T-helper 17 cell (primary cell): ENCODE measurements at places on chromosomes 4 and X. TPM values are rescaled to one million over a fixed set of nuclear protein-coding genes. Genes with fewer than 3 reads are reported as not detected.

GRCh38 chrX:100830547-100830946 lies 10.4 kb downstream of the CSTF2 start:
- no peak for DNase-seq

CT45A2 gene
- total RNA-seq = not detected

DNA sequence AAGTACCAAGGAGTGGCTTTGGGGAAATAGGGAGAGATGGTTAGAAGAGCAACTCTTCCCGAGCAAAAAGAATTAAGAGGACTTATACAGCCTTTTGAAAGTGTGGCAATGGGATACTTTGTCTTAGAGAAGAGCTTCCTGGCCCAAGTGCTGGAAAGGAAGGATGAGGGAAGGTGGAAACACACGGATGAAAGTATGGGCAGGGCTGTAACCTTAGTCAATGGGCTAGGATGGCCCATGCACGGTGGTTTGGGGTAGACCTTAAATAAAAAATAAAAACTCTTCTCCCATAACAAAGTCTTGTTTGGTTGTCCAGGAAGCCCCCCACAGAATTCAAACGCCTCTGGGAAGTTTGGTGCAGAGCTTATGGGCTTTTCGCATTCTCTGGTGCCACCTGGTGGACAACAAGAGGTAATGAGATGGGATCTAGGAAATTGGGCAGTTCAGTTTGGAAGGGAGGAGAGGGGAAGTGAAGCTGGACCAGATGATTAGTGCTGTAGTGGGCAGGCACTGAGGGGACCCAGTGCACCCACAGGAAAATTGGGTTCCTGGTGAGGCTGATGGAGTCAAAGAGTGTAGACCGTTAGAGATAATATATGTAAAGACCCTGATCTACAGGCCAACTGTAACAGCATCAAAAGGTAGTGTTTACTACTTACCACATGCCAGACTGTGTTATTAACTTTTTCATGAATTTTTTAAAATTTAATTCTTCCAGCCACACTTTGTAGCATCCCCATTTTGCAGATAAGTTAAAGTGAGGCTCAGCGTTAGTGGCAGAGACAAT lies 13.8 kb upstream of the ENOX2 start:
- DNase-seq = peak; percentile 6

DNA sequence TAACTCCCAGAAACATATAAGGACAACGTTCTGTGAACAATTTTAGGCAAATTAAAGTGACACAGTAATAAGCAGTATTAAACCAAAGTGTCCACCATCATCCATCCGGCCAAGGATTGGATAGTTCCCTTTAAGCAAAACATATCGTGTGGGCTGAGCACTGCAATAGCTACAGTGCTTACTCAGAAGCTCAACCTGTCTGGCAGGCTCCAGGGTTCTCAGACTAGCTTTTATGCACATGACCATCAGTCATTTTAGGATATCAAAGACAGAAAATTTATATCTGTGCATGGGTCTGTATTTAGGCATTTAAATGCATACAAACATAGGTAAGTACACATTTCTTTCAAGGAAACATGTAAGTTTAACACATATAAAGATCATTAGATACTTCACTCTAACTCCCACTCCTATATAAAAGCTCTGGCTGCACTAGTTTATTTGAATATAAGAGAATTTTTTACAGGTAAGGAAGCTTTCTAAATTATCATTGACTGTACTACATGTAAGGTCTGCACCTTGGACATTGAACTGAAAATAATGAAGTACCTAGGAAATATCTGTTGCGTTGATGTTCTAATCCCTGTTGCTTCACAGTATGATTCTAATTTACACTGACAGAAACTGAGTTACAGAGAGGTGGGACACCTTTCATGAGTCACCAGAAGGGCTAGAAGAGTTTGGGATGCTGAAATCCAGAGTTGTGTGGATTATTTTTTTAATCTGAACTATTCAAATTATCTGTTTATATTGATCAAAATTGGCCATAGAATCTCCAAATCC lies 67.6 kb downstream of the ELOVL6 start:
- no peak for DNase-seq

GC gene
- not detected for total RNA-seq

GRCh38 chr4:16195209-16195608 lies 31.1 kb downstream of the TAPT1 start:
- DNase-seq = no peak
